ENCODE measurements at places on chromosomes 5 and 9.
A peak's percentile ranks its signal among the peaks of the same experiment; 100 is the strongest.

- no peak for DNase-seq
Observed at GRCh38 chr9:38145526-38146053, 76.6 kb upstream of the SHB start.

- no peak for DNase-seq
Observed at GRCh38 chr9:135783540-135784245, 81.7 kb downstream of the KCNT1 start.

DNA sequence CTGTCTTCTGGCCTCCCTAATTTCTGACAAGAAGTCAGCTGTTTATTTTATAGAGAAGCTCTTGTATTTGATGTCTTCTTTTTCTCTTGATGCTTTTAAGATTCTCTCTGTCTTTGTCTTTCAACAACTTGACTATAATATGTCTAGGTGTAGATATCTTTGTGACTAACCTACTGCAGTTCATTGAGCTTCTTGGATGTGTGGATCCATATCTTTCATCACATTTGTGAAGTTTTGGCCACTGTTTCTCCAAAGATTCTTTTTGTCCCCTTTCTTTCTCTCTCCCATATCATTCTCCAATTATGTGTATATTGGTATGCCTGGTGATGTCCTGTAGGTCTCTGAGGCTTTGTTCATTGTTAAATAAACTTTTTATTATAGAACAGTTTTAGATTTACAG, 16.7 kb downstream of the SPEF2 start:
- DNase-seq, result no peak

GRCh38 chr9:137745541-137745991, 126.8 kb downstream of the EHMT1 start:
- DNase-seq, result peak; percentile 72

GRCh38 chr9:84349671-84350070, 9.1 kb upstream of the SLC28A3 start:
- peak; percentile 28 for DNase-seq

GRCh38 chr9:27569406-27569805, 3.9 kb downstream of the C9orf72 start:
- no peak for DNase-seq

- no peak for DNase-seq
Observed at GRCh38 chr5:88834131-88834462, 48.9 kb downstream of the MEF2C start.

DNA sequence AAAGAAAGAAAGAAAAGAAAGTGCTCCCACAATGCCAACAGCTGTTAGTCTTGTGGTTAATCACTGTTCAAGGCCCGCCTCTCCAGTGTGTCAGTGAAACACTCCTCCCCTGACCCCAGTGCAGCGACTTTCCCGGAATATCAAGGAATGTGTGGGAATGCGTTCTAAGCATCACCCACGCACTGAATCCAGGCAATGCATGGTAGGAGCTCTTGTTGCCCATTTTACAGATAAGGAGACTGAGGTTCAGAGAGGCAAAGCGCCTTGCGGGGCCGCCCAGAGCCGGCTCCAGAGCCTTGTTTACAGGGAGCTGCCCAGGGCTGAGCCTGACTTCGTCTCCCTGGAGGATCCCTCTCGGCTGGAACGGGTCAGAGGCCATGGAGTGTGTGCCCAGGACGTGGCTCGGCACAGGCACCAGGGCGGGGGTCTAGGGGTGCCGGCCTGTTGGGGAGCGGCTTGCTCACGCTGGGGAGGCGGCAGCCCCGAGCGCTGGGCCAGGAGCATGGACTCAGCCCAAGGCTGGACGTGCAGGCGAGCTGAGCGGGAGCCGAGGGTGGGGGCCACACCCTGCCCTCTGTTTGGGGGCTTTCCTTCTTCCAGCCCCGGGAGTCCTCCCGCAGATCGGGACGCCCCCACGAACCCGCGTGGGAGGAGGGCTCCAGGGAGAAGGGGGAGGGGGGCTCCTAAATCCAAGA, 823 bp downstream of the ST6GALNAC6 start:
- DNase-seq, result peak; percentile 83

GRCh38 chr5:158724521-158725188, 375.1 kb downstream of the EBF1 start:
- no peak for DNase-seq

DNA sequence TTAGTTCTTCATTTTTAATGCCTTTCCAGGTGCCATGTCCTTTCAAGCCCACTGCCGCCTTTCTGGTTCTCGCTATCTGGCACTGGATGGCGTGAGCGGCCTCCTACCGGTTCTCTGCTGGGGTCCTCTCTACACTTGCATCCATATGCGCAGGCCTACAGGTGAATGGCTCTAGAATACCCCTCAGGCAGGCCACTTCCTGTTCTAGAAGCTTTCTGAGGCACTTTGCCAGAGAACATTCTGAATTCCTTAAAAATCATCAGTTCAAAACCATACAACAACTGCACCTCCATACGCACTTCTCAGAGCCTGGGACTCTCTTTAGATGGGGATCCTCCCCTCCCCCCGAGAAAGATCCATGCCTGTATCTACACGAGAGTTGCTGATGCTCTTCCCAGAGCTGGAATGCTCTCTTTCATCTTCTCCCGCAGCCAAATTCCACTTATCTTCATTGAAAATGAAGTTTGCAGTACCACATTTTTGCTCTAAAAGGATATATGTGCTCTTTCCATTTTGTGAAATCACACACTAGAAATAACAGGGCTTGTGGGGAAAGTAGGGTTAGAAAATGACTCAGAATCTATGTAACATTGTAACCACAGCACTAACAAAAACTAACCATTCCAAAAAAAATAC, 1.4 kb upstream of the LHFPL2 start:
- DNase-seq, result peak; percentile 89

- no peak for DNase-seq
Observed at GRCh38 chr9:100074093-100074492, 24.7 kb downstream of the ERP44 start.

DNA sequence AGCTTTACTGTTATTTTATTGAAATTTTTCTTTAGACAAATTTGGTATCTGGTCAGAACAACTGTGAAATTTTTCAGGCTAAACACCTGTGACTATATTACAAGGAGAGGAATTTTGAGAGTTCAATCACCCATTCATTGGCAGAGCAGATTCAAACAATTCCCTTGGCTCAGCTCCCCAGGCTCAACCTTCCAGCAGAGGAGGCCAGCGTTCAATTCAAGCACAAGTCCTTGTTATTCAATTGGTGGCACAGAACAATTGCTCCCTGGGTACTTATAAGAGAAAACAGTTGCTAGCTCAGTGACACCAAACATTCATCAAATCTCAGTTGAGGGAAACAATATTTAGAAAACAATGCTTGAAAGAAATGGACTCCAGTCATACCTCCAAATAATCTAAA, 83.3 kb downstream of the SUSD1 start:
- peak; percentile 64 for DNase-seq

- DNase-seq, result peak; percentile 74
Observed at GRCh38 chr9:14423815-14424261, 109.9 kb upstream of the NFIB start.

DNA sequence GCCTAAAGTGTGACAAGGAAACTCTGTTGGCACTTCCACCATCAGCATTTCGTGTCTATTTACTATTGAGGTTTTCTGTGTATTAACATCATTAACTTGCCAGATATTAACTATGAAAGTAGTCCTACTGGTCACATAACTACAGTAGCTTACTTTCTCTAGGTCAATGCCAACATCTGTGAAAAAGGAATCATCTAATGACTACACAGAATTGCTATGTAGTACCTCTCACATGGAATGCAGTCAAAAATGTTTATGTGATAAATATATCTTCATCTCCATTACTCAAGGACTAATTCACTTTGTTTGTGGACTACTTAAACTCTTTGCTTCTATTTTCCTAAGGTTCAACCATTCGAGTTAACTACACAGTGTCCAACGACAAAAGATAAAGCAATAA, 2.1 kb downstream of the SCAI start:
- DNase-seq, result peak; percentile 26

DNA sequence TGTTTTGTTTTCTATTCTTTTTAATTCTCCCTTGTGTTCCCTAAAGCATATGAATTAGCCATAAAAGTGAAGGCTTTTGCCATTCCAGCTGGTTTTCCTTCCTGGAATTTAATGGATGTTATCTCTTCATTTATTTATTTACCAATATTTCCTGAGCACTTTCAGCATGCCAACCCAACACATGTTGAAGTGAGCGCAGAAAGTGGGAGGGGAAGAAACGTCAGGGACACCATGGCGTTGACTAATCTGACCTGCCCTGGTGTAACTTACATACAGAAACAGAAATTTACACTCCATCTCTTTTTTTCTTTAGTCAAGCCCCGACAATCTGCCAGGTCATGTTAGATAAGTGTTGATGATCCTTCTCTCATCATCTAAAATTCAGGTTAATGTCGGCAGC, 247.5 kb downstream of the PCSK5 start:
- DNase-seq, result peak; percentile 21

DNA sequence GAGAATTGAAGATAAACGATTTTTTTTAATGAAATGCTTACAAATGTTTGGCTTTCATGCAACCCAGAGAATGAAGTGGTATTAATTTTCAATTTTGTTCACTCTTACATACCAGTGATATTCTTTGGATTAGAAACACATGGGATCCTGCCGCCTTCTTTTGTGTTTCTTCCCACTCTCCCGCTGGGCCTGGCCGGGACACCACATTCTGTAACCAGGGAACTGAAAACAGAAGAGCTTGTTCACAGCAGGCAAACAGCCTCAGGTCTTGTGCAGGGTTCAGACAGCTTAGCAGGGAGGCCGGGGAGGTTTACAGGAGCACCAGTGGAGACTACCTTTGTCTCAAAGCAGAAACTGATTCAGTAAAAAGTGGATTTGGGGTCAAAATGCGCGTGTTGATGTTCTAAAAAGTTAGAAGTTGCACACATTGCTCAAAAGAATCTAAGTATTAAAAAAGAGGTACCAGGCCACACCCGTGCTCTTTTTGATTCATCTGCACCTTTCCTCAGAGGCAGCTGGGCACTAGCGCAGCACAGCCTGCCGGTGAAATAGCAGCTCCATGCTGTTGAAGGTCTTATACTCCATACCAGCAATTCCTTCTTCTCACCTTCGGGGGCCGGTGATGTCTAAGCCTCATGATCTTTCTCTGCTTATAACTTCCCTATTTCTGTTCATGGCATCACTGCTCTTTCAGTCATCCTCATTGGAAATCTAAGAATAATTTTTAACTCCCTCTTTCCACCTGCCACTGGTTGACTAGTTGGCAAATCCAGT, 67.1 kb downstream of the GRAMD2B start:
- peak; percentile 86 for DNase-seq

DNA sequence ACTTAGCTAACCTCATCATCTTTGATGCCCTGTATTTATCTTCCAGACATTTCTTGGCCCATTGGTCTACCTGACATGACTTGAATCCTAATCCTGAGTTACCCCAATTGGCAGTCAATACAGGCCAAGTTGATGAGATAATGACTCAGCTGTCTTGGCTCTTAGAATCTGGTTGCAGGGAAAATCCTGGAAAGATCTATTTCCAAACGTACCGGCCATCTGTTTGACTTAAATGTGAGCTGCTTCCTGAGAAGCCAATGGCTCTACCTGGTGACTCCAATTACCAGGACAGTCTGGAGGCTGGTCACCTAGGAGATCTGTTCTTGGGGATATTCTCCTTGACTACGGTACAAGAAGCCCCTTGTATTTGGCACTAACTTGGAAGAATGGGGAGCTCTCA, 475.2 kb upstream of the BRINP1 start:
- no peak for DNase-seq

DNA sequence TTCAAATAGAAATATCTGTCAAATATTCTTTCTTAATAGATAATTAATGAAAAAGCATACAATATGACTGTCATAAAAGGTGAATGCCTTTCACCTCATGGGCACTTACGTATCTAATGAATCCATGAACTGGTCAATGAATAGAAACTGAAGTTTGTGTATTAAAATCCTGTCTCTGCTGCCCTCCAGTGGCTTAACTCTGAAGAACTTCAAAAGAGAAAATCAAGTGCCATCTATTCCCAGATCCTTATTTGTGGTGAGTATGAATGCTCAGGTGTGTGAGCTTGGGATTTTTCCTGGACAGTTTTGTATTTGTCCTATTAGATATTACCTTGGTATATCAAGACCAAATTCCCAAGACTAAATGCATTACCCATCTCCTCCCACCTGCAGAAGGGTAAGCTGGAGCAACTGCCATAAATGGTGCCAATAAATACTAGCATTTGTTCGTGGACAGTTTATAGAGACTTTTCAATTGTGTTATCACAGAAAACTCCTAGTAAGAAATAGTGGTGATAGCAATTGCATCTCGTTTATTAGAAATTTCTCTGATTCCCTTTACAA, 44.0 kb upstream of the SVEP1 start:
- peak; percentile 79 for DNase-seq

DNA sequence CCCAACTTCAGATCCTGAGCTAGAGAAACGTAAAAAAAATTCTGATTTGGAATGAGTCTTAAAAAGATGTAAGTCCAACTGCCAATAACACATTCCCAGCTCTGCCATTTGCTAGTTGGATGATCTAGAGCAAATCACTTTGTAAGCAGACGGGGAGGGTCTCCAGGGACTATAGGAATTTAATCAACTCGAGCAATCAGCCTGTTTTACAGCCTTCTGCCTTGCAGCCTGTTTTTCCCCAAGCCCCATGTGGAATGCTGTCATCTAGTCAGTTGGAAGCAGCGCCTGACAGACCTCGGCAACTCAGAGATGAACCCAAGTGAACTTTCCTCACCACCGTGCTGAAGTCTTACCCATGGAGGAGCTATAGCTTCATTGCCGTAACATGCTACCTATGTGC, 34.8 kb upstream of the HRH2 start:
- no peak for DNase-seq

GRCh38 chr5:156879665-156880285, 29.7 kb downstream of the PPP1R2B start:
- no peak for DNase-seq

DNA sequence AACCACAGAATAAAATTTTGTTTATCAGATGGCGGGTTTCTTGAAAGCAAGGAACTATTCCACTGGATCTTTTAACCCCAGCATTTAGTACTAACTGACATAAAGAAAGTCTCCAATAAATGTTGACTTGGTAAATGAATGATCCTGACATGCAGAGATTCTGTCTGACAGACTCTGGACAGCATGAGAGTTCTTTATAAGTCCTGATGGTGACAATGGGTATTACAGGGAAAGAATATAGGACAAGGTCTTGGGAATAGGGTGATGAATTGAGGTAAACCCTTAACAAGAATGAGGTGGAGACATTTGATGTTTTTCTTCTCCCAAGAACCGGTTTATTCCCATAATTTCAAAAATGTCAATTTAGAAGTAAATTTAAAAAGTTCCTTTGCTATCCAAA, 453.9 kb downstream of the TUSC1 start:
- no peak for DNase-seq

GRCh38 chr9:110183208-110184145, 24.5 kb downstream of the C9orf152 start:
- DNase-seq, result peak; percentile 90

- DNase-seq, result peak; percentile 53
Observed at GRCh38 chr9:16484744-16485143, 385.7 kb downstream of the BNC2 start.
